ENCODE measurements at places on chromosomes 16 and 17.

GRCh38 chr17:68955181-68955841 lies at the start of gene ABCA8:
Gene ABCA8, minus strand, starts transcription at chr17:68955392. Its CDS starts 13,358 bp downstream, at chr17:68942034.
- DNase-seq, result peak; percentile 84

GRCh38 chr16:74774223-74775139 lies at the start of gene FA2H:
Gene FA2H, minus strand, starts transcription at chr16:74774820. Its CDS starts 65 bp downstream, at chr16:74774755.
- peak; percentile 24 for DNase-seq

DNA sequence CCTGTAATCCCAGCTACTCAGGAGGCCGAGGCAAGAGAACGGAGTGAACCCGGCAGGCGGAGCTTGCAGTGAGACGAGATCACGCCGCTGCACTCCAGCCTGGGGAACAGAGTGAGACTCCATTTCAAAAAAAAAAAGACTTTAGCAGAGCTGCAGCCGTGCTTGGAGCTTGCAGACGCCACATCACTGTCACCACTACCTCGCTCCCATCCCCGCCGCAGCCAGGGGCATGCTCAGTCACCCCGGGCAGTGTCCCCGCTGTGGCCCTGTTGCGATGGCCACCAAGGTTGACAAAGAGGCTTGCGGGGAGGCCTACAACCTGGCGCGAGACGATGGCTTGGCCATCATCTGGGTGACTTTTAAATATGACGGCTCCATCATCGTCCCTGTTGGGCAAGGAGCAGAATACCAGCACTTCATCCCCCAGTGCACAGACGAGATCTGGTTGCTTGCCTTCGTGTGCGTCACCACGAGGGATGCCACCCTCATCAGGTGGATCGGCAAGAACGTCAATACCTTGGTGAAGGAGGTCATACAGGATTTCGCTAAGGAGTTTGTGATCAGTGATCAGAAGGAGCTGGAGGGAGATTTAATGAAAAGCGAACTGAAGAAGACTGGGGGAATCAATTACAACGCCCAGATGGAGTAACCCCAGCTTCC lies 118.1 kb downstream of the TNFRSF13B start:
- no peak for DNase-seq

DNA sequence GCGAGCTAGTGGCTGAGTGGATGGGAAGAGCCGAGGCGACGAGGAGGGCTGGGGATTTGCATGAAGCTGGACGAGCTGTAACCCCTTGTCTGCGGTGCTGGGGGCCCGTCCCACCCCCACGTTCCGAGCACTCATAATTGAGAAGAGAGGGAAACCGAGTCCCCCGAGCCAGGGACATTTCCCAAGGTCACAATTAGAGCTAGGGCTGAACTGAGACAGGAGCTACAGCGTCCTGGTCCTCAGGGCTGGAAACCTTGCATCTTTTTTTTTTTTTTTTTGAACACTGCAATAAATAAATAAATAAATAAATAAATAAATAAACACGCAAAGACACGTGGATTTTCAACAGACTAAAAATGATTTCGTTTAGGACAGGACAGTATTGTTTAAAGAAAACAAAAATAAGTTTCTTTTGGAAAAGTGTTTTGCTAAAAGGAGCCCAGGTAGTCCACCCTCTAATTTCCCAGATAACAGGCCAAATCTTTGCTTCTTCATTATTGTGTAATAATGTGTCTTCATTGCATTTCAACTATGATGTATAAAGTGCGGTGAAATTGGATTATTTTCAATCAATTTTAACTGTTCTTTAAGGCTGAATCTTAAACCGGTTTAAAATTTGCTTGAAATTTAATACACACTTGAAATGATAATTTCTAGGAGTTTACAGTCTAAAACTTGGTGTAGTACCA lies 992 bp downstream of the GDPD1 start:
- no peak for DNase-seq

- no peak for DNase-seq
Measured at GRCh38 chr16:85862476-85863383, 36.2 kb upstream of the IRF8 start.

Data from amniotic epithelial cell (primary cell).